AG08396 (cell line): ENCODE measurements at places on chromosomes 11 and 22.

- DNase-seq: no peak
Observed at GRCh38 chr11:118547132-118547531, 16.1 kb downstream of the TMEM25 start.

GRCh38 chr22:45529971-45530575, 27.4 kb downstream of the FBLN1 start:
- peak; percentile 72 for DNase-seq

GRCh38 chr22:44461614-44462013, 36.4 kb downstream of the RTL6 start:
- DNase-seq: no peak

GRCh38 chr11:106409222-106409621, 331.8 kb downstream of the AASDHPPT start:
- no peak for DNase-seq

GRCh38 chr11:36333897-36334296, 37.8 kb downstream of the PRR5L start:
- peak; percentile 16 for DNase-seq

DNA sequence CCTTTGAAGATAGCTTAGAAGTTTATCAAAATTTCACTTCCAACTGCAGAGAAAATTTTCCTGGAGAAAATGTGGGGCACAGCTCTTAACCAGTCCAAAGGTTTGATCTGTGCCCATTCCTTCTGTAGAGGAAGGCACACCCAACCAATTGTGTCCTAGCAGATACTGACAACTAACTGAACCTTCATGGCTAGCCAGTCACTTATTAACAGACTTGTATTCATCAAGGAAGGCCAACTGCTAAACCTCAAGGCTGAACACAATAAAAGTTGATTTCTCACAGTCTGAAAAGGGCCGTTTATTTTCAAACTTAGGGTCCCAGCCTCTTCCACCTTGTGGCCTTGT, 19.5 kb downstream of the SYT13 start:
- DNase-seq: no peak

DNA sequence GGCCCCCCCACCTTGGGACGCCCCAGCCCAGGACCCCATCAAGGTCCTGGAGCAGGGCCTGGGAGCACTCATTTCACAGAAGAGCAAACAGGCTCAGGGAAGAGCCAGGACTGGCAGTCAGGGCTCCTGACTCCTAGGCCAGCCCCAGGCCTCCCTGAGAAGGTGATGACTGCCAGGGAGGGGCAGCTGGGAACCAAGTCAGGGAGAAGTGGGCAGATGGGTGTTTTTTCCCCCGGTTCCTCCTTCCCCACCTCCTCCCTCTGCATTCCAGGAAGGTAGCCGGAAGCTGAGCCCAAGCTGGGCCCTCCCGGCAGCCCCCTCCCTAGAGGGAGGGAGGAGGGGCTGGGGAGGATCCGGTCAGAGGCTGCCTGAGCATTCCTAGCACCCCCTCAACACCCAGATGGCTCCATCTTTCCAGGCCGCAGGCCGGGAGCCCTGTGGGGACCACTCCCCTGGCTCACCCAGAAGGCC, 19.6 kb downstream of the MYRF start:
- no peak for DNase-seq

- DNase-seq: no peak
Observed at GRCh38 chr11:86303257-86303656, 1.2 kb downstream of the HIKESHI start.

DNA sequence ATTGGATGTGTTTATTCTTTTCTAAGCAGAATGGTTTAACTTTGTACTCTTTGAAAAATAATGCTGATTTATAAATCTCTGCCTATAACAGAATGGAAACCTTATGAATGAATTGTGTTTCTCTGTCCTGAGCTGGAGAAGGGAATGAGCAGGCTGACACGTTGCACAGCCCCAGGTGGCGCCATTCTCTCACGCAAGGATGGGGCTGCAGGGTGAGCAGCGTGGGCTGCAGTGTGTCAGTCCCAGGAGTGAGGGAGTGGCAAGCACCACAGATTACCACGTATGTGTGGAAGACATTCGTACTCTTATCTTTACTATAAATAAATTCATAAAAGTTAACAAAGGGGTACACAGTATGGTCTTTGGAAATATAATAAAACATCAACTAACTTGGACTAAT, 33.4 kb downstream of the FDX1 start:
- no peak for DNase-seq

DNA sequence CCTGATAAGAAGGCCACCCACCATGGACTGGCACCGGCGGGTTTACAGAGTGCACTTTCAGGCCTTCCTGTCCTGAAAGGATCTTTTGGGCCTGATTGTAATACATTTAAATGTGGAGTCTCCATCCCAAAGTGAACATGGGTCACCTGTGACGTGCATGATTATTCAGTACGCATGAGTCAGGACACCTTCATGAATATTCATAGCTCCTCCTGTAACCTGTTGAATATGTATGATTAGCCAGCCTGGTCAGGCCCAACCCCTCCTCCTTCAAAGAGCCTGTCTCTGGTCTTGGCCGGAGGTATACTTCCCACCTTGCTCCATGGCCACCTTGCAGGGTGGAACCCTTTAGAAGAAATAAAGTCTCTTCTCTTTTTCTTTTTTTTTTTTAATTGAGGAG, 75.9 kb upstream of the NUP50 start:
- DNase-seq: no peak

DNA sequence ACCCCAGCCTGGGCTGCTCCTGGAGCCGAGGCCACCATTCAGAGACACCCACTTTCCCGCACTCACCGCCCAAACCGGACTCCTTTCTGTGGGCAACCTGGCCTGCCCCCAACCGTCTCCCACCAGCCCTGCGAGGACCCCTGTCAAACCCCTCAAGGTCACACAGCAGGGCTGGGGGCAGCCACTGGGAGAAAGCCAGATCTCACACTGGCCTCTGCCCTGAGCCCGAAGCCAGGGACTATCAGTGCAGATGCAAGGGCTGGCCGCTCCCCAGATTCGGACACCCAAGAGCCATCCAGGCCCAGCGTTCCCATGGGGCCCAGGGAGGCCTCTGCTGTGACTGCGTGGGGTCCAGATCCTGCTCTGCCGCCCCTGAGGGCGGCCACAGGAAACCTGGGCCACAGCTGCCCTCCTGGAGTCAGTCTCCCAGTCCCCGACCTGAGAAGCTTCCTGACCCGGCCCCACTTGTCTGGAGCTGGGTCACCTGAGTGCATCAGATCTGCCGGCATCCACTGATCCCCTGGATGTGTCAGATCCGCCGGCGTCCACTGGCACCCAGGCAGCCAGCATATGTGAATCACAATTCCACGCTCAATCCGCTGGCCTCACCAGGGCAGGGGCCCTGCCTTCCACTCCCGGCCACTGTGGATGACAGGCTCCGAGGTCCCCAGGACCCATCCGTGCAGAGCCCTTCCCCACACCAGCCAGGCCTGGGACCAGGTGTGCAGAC, 139.7 kb downstream of the BRD1 start:
- no peak for DNase-seq

- no peak for DNase-seq
Observed at GRCh38 chr11:2899080-2899783, 13.7 kb upstream of the CDKN1C start.

GRCh38 chr11:78323363-78323762, 94.3 kb downstream of the GAB2 start:
- no peak for DNase-seq

DNA sequence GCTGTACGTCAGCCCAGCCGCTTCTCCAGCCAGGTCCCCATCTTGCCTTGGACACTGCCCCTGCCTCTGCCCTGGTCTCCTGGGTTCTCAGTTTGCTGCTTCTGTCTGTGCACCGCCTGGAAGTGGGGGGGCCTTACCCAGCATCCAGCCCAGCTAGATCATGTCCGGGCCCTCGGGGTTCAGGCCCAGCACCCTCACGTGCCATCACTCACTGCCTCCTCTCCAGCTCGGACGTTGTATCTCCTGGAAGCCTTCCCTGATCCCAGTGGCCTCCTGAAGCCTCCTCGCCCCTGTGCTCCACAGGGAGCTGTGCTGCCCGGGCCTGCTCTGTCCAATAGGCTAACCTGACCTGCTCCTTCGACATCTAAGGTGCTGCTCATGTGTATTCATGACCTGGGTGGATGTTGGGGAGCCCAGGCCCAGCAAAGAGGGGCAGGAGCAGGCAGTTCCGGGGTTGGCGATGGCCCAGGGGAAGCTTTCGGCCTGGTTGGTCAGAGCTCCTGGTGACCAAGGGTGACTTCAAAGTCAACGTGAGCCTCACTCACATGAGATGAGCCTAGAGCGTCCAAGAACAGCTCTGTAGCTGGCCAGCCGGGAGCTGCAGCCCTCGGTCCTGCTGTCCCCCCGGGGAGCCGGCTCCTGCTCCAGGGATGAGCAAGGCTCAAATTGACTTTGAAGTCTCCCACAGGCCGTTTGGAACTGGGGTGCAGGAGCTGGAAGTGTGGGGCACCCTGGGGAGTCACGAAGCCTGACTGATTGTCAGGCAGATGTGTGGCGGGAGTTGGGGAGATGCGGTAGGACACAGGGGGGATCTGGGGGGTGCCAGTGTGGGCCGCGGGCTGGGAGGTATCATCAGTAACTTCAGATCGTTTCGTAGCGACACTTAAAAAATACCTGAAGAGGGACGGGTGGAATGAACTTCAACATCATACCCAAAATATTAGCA, 5.2 kb upstream of the ASCL2 start:
- DNase-seq: no peak

DNA sequence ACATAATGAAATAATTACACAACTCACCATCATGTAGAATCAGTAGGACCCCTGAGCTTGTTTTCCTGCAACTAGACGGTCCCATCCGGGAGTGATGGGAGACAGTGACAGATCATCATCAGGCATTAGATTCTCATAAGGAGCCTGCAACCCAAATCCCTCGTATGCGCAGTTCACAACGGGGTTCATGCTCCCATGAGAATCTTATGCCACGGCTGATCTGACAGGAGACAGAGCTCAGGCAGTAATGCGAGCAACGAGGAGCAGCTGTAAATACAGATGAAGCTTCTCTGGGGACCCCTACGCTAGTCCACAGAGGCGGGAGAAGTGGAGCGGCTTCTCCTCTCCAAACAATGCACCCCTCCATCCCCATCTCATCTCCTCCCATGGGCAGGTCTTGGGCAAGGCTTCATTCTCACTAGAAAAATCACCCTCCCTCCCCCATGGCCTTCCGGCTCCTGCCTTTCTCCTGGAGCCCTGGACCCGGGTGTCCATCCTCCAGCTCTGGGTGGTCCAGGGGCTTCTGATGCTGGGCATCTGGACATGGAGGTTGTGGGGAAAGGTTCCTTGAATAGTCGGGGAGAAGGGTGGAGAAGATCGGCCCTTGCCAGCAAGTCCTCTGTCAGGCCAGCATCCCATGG, 16.2 kb upstream of the RAC2 start:
- DNase-seq: no peak

GRCh38 chr11:135022454-135022853, 610.4 kb upstream of the B3GAT1 start:
- no peak for DNase-seq

GRCh38 chr11:124071623-124071948, 30.5 kb upstream of the OR10G7 start:
- DNase-seq: no peak

DNA sequence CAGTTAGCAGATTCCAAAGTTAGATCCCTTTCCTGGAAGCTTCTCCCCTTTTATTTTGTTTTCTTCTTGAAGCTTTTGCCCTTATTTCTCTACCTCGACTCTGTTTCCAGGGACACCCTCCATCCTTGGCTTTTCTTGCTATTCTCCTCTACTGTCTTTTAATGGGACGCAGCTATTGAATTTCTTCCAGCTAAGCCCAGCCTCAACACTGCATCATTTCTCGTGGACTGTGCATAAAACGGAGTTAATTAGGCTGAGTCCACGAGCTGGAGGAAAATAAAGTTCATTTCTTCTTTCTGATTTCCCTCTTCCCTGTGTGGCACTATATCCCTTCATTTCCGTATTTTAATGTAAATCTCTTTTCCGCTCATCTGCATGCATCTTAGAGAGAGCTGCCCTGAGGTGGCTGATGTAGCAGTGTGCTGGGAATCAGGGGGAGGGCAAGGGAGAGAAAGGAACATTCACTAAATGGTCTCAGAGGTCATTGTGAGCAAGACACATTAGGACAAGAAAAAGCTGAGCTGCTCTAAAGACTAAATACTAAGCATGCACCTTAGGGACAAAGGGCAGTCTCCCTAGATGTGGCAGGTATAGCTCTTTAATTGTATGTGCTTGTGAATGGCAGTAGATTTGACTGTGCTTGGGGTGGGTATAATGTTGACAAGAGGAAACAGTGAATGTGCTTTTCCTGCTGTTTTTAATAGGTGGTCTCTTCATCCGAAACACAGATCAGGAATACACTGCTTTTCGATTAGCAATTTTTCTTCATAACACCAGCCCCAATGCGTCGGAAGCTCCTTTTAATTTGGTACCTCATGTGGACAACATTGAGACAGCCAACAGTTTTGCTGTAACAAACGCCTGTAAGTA, 1.9 kb downstream of the GRIA4 start:
- no peak for DNase-seq

DNA sequence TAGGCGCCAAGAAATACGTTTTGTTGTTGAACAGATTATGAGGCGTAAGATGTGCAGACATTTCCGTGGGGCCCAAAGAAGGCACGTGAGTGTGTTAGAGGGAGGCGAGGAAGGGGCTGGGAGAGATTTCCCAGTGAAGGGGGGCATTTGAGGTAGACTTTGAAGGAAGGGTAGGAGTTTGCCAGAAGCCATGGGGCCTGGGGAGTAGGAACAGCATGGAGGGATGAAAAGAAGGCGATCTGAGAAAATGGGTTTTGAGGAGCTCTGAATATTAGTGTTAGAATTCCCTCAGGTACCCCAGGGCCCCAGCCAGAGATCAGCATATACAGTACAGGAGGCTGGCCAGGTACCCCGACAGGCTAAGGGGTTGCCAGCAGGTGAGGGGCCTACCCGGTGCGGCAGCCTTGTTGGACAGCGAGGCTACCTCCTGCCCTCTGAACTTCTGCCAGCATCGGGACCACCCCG, 414 bp upstream of the MIEF1 start:
- DNase-seq: no peak

DNA sequence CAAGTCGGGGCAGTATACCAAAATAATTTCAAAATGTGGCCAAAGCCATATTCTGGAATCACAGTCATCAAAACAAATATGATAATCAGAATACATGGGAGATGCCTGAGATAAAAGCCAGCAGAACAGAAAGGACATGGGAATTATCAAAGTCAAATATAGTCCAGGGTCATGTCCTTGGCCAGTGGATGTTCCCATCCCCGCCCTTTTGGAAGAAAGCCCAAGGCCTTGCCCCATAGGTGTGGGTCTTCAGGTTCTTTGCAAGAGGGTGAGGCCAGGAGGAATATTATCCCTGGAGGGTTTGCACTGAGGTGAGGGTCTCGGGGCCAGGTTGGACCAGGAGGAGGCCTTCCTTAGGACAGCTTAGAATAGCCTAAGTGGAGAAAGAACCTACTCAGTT, 53.6 kb upstream of the CSNK2A3 start:
- no peak for DNase-seq

DNA sequence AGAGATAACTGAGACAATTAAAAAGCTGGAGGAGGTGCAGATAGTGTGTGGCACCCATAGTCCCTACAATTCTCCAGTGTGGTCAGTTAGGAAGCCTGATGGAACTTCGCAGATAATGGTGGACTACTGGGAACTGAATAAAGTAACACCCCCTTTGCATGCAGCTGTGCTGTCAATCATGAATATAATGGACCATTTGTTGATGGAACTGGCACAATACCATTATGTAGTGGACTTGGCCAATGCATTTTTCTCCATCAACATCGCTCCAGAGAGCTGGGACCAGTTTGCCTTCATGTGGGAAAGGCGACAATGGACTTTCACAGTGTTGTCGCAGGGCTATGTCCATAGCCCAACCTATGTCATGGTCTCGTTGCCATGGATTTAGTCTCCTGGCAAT, 324.2 kb downstream of the TMEM135 start:
- no peak for DNase-seq
